Cerebellum (tissue), 4 donors: ENCODE measurements at places on chromosomes 11 and 22. TPM values are rescaled to one million over a fixed set of nuclear protein-coding genes. Genes with fewer than 3 reads are reported as not detected.

NPAS4 gene
- 0.18 TPM for total RNA-seq

SCGB2A2 gene
- not detected for total RNA-seq

PKDREJ gene
- under 0.01 TPM for total RNA-seq

MMP8 gene
- total RNA-seq = 0.09 TPM

MMP27 gene
- not detected for total RNA-seq
